ENCODE measurements at places on chromosomes 2 and 18.

DNA sequence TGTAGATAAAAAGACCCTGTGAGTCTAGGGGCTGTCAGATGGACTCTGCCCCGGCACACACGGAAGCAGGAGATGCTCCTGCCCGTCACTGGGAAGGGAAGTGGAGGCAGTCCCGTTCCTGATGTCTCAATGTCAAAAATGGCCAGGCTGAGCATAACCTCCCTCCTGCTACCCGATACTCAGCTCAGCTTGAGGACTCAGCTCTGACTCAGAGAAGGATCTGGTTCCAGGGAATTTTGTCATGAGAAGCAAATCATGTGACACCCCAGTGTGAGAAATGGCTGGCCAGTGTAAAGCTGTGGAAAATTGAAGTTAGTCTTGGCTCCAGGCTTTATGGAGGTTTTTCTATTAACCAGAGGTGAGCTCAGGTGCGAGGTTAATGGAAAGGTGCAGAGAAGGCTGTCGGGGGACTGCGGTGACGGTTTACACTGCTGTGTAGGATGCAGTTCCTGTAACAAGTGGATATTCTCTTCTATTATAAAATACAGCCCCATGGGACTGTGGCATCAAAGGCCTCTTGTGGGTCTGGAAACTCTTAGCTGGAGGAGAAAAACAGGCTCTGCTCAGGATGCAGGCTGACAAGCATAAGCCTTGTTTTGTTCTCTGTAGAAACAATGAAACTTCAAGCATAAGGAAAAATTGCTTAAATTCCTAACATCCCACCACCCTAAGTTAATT is 24.7 kb upstream of the AGAP1 start:
- DNase-seq: no peak

GRCh38 chr2:128373451-128374000 is 54.9 kb upstream of the HS6ST1 start:
- DNase-seq: no peak

GRCh38 chr2:7324706-7325105 is 407.5 kb downstream of the RNF144A start:
- no peak for DNase-seq

DNA sequence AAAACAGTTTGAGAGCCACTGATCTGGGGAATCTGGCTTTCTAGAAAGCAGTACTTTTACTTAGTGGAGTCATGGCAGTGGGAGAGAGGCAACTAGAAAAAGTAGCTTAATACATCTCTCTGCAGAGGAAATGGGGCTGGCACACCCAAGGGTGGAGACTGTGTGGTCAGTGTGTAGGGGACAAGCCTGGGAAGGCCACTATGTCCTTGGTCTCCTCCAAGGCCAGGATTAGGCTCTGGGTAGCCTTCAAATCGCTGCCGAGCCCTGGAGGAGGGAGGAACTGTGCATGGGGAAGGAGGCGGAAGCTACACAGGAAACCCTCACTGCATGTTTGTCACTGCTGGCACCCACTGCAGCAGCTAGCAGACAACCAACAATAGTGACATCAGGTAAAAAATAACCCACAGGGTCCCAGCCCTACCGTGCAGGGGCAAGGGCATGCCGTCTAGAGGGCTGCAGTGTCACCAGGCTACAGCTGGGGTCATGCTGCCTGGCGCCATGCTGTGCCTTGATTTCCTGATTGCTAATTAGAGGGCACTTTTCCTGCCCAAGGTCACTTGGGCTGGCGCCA is 34.8 kb downstream of the LBH start:
- no peak for DNase-seq

- no peak for DNase-seq
Measured at GRCh38 chr2:208025814-208026184, 472 bp upstream of the PLEKHM3 start.

DNA sequence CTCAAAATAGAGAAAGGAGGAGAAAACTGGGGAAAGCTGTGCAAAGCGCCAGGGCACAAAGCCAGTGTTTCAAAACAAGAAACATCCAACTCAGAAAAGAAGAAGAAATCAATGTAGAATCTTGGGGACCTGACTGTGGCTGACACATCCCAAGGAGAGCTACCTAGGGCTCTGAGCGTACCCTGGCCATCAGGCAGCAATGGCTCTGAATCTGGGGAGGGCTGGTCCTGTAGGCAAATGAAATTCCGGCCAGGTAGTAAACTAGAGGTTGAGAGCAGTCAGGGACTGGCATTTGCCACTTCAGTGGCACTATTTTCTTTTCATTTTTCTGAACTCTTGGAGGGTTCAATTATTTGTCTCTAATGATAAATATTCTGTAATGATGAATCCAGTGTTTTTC is 525.8 kb downstream of the STK39 start:
- no peak for DNase-seq

- DNase-seq: no peak
Measured at GRCh38 chr2:146321175-146321574, 1523.7 kb upstream of the ACVR2A start.

DNA sequence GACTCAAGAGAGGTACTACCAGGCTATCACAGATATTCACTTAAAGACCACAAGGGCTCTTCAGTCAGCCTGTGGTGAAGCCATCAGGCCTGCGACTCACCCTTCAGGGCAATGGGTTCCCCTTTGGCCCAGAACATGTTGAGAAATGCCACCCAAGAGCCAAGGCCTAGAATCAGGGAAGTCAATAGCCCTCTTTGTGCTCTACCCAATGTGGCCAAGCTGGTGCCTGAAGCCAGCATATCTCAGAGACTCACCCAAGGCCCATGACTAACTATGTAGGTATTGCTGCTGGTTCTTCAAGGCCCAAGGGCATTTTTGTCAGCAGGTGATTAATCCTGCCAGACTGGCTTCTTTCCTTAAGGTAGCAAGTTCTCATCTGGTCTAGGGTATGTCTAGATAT is 338.9 kb upstream of the SETBP1 start:
- no peak for DNase-seq

- no peak for DNase-seq
Measured at GRCh38 chr2:24809316-24810007, 16.2 kb downstream of the CENPO start.

DNA sequence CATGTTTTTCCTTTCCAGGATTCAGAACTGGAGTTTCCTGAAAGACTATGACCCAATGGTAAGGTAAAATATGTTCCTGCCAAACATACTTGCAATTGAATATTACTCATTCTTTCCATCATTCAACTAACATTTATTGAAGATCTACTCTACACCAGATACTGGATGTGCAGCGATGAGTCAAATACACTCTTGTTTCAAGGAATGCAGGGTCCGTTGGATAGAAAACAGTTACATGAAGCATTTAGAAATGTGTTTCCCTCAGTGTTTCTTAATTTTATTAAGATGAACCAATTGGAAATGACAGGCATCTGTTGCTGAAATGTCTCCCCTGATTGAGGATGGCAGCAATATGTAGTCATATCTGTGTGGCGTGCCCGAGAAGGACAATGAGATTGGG is 14.8 kb upstream of the SLC66A3 start:
- DNase-seq: no peak

GRCh38 chr18:1438967-1439366 is 534.3 kb downstream of the ADCYAP1 start:
- DNase-seq: no peak

DNA sequence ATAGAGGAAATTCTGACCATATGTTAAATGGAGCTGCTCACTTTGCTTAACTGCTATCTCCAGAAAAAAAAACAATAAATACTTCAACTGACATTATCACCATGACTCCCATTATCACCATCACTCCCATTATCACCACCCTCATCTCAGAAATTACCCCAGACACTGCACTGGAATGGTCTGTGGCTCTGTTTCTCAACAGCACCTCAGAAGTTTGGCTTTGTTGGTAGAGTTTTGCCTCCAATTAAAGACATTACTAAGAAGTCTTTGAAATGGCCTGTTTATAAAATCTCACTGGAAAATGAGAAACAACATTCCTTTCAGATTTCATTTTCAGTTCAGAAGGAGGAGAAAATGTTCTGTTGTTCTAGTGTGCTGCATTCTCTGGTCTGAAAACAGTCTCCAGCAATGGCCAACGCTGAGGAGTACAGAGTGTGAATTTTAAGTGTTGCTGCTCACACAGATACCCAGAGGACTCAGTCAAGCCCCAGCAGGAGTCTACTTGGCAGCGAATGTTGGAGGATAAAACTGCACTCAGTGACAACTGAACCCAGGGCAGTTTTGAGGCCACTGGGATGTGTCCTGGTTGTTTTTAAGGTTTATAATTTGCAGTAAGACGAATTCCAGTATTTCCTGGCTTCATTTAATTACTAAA is 364.5 kb upstream of the CDH2 start:
- no peak for DNase-seq

- no peak for DNase-seq
Measured at GRCh38 chr2:53028746-53029423, 738.7 kb upstream of the CHAC2 start.

GRCh38 chr18:4232656-4233055 is 222.5 kb downstream of the DLGAP1 start:
- no peak for DNase-seq

DNA sequence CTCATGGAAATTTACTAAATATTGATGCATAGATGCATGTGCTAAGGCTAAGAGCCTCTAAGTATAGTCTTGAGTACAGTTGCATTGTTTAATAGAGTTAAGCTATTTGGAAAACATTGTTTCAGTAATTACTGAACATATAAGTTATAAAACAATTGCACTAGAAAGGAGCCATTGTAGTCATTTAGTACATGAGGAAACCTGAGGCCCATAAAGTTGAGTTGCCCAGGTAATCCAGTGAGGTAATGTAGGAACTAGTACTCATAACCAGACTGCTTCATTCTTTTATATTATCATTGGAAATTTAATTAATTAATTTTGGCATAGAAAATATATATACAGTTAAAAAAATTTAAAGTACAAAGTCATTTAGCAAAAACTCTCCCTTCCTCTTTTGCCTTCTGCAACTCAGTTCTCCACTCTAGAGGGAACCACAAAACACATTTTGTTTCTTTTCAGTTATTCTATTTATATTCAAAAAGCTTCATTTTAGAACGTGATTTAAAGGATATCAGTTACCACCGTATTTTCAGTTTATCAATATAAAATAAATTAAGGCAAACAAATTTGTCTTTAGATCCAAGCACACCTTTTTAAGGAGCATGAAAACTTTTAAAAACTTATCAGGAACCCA is 27.8 kb upstream of the TBR1 start:
- DNase-seq: no peak

DNA sequence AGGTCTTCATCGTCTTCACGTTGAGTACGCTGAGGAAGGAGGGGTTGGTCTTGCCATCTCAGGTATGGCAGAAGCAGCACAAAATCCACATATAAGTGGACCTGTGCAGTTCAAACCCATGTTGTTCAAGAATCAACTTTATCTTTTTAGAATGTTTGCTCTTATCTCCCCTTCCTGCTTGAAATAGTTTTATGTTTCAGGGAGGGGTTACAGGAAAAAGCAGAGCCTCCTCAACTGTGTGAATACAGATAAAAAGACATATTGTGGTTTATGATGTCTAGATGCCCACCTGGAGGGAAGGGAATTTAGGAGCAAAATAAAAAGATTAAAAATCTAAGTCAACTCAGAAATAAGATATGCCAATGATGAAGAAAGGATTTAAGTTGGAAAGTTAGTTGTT is 75.9 kb downstream of the VRK2 start:
- DNase-seq: no peak

DNA sequence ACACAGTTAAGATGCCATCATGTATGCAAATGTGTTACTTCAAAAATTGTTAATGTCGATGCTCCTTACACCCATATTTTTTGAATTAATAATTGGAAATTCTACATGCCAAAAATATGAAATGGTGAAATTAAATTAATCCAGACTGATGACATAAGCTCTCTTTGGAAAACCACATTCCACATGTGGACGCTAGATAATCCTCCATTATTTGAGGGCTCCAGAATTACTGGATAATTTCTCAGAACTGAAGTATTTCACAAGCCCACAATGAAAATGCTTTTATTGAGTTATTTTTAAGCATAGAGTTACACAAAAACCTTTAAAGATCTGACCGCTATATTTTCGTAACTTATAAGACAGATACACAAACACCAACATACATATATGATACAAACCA is 47.8 kb downstream of the FARSB start:
- DNase-seq: no peak

- DNase-seq: no peak
Measured at GRCh38 chr18:77650799-77651385, 401.2 kb downstream of the GALR1 start.

- no peak for DNase-seq
Measured at GRCh38 chr2:19476327-19476726, 117.9 kb upstream of the OSR1 start.

GRCh38 chr2:9330612-9331270 is 92.6 kb downstream of the ITGB1BP1 start:
- no peak for DNase-seq

GRCh38 chr2:143754742-143755141 is 625.5 kb downstream of the ARHGAP15 start:
- DNase-seq: no peak

DNA sequence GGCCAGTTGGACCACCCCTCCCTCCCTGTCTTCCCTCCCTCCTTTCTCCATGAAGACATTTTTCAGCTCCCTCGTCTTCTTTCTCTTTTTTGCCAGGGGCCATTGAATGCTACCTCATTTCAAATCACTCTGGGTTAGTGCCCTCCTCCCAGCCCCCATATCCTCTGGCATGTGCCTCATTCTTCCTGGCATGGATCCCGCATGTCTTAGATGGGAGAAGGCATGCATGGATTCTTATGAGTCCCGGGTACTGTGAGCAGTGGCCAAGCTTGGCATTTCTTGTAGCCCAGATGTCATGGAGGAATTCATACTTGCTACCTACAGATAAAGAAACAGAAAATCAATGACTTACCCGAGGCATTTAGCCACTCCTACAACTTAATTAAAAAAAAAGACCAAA is 9.0 kb upstream of the HAAO start:
- no peak for DNase-seq

GRCh38 chr2:60745761-60746160 is 10.3 kb upstream of the PAPOLG start:
- DNase-seq: no peak

- DNase-seq: no peak
Measured at GRCh38 chr2:73985308-73986084, 786 bp downstream of the TET3 start.

DNA sequence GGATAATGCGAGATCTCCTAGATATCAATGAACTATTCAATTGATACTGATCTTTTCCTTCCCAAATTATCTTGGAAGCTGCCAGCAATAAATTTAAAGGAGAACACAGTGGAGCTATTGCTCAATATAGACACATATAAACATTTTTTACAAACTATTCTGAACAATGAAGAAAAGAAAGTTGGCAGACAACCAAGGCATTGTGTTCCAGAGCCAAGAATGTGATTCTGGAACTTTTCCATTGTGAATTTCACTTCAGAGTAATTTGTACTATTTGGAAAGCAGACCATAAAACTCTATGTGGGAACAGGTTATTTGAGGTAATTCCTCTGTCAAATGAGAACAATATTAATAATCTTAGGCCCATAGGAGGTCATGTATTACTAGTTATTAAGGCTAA is 588.2 kb downstream of the IRS1 start:
- no peak for DNase-seq

DNA sequence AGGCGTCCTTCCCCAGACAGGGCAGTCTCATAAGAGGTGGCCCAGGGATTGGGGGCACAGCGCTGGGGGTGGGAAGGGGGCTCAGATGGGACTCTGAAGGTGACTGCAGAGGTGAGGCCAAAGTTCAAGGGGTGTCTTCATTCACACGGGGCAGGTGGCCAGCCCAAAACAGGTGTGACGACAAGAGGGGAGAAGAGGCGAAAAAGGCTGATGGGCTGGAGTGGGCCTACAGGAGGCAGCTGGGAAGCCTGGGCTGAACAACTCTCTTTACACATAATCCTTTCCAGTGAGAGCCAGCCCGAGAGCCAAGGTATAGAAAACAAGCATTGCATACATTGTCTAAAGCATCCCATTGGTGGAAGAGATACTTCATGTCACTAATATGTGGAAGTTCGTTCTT is 130.9 kb upstream of the ASB18 start:
- DNase-seq: no peak

- DNase-seq: no peak
Measured at GRCh38 chr2:28350196-28350595, 42.5 kb upstream of the FOSL2 start.
